Mesenteric fat pad (tissue), 1 donor: ENCODE measurements at places on chromosomes 16 and 17.

DNA sequence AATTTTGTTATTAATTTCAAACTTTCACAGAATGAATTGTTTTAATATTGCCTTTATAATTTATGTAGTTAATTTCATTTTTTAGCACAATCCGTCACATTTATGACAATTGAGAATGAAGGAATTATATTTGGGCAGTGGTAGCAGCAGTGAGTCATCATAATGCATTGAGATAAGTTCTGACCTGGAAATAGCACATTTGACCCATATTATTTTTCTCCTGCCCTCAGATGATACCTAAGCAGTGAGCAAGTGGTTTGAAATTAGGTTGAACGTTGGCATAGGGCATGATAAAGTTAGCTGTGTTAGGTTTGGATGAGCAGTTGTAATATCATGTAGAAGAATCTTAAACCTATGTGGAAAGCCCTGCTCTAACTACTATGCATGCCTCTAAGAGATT lies 1431.3 kb upstream of the CDH8 start:
- DNase-seq: no peak

- DNase-seq: no peak
Observed at GRCh38 chr17:58706351-58707140, 14.1 kb downstream of the RAD51C start.

DNA sequence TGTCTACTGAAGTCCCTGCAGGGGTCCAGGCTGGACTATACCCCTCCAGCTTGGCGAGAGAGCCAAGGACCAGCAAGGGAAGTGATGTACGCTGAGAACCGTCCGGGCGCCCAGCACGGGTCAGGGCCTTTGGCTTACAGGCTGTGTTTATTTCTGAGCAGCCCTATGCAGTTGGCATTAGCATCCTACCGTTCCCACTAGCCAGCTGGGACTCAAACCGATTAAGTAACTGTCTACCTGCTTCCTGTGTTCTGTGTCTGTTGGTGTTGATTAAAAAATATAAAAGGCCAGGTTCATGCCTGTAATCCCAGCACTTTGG lies 73.8 kb downstream of the CMIP start:
- no peak for DNase-seq

- no peak for DNase-seq
Observed at GRCh38 chr16:80004113-80004512, 403.6 kb upstream of the MAF start.

DNA sequence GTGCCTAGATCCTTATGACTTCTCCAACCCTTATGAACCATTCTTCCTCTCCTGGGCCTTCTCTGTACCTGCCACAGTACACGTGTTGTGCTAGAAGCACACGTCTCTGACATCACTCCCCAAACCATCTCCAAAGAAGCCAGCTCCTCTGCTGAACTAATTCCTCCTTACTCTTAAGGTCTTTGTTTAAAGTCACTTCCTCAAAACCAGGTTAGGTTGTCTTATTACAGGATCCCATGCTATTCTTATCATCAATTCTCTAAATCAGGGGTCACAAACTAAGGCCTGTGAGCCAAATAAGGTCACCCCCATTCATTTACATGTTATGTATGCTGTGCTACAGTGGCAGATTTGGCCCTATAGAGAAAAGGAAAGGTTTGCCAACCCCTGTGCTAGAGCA lies 4.0 kb downstream of the SUPT6H start:
- no peak for DNase-seq

- no peak for DNase-seq
Observed at GRCh38 chr16:346587-346986, 5.9 kb downstream of the AXIN1 start.

DNA sequence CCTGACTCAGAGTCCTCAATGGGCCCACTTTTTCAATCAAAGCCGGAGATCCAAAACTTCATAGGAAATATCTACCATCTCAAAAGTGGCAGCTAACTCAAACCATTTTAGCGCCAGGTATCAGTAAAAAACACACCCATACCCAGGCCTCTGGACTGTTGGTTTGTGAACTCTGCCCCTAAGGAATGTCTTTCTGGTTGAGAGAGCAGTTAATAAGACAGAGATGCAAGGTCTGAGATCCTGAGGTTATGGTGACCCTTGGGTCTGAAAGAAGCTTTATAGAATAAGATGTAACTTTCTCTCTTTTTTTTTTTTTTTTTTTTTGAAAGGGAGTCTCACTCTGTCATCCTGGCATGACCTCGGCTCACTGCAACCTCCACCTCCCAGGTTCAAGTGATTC lies 350.5 kb downstream of the SOX9 start:
- DNase-seq: no peak

- DNase-seq: no peak
Observed at GRCh38 chr17:78381601-78382232, 3.3 kb downstream of the PGS1 start.

DNA sequence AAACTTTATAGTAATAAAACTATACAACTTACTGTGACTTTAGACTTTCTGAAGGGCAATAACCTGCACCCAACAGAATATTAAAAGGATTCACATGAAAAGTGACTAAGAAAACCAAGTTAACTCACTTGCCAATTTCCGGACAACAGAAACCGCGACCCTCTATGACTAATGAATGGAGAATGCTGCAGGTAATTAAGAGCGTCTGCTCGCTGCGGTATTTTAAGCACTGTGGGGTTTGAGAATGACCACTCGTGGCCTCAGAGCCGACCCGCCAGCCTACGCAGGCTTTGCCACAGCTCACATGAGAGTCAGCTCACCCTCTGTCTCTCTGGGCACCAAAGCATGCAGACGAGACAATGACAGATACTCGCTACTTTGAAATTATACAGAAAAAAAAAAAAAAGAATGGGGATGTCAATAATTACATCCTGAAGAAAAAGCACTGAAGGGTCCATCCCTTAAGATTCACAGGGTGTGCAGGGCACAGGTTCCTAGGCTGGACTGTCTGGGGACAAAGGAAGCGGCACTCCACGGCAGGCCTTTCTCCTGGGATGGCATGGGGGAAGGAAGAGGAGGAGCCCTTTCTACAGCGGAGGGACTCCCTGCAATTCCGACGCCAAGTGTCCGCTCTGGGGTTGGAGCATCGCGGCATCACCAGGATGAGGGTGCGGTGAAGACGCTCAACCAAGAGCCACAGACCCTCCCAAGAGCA lies 35.0 kb downstream of the ZCCHC14 start:
- no peak for DNase-seq

GRCh38 chr16:68732042-68732680 lies 4.9 kb upstream of the CDH1 start:
- no peak for DNase-seq

- DNase-seq: no peak
Observed at GRCh38 chr16:69566981-69567680, 1.4 kb downstream of the NFAT5 start.

- no peak for DNase-seq
Observed at GRCh38 chr16:1279945-1280589, 24.2 kb downstream of the TPSD1 start.

DNA sequence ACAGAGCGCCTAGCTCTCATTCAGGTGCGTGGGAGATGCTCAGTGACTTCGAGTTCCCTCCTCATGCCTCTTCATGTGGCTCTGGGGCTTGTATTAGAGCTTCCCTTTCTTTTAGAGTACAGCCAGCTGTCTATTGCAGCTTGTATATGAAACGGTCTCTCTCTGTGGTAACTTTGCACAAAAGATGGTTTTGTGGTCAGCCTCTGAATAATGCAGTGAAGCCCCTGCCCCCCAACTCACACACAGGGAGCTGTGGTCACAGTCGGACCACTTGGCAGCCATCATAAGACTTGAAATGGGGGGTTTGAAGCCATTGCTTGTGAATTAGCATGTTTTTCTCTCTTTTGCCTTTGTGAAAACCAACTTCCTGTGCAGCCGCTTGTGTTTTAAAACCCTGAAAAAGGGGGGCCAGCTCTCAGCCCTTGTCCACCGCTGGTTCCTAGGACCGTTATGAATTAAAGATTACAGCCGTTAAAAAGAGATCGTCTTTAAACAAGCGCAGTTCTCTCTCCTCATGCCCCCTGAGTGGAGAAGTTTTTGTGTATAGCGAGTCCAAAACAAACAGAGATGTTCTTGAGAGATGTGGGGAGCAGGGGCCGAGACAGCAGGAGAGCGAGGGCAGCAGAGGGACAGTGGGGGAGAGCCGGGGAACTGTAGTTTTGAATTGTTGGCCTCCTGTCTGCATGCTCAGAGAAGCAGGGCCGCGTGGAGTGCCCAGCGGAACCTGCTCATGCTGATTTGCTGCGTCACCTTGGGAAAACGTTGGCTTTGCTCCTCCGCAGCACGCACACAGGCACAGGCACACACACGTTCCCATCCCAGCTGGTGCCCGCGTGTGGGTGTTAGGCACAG lies 199.0 kb downstream of the MSI2 start:
- DNase-seq: no peak

DNA sequence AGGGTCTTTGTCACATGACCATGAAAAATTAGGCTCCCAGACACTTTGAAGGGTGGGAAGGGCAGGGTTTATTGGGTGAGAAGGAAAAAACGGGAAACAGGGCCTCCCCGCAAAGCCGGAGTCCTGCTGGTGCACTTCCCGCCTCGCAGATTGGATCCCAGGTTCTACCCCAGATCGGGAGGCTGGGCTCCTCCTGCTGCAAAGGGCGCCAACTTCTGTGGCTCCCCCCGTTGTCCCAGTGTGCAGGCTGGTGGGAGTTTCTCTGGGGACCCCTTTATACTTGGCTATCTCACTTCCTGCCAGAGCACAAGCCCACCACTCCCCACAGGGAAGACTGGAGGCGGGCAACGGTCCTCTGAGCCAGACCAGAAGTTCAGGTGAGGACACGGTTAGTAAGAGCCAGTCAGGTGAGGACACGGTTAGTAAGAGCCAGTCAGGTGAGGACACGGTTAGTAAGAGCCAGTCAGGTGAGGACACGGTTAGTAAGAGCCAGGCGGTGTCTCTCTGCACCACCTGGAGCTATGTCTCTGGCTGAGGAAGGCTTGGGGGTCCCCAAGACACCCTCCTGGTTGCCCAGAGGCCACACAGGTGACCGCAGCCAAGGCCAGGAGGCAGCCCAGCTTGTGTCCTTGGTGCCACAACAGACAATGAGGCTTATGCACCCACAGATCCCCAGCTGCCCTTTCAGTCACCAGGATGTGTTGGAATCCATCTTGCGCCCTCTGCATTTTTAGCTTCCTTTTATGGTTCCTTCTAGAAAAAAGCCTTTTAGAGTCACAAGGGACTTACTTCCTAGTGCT lies 48.1 kb upstream of the CHMP6 start:
- DNase-seq: no peak

DNA sequence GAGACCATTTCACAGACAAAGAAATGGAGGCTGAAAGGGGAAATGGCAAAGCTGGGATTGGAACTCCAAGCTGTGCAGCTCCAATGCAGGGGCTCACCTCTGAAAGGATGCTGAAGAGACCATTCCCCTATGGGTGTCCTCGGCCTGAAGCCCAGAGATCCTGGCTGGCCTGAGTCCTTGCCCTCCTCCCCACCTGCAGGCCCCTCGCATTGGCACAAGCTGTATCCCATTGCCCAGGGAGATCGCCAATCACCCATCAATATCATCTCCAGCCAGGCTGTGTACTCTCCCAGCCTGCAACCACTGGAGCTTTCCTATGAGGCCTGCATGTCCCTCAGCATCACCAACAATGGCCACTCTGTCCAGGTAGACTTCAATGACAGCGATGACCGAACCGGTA lies 2.6 kb downstream of the CA7 start:
- peak; percentile 62 for DNase-seq

DNA sequence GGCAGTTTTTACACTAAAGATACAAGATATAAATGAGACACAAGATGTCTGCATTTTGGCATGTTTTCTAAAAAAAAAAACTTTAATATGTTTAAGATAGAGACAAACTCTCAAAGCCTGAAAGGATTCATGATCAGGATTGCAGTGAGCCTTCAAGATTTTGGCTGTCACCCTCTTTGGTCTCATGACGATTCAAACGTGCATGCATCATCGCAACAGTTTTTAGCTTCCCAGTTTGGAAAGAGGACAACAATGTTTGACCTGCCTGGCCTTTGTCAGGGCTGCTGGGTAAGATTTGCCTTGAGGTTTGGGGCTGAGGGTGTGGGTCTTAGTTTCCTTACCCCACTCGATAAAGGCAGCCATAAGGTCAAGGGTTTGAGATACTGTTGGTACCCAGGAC lies 134.1 kb downstream of the RGS9 start:
- DNase-seq: no peak

DNA sequence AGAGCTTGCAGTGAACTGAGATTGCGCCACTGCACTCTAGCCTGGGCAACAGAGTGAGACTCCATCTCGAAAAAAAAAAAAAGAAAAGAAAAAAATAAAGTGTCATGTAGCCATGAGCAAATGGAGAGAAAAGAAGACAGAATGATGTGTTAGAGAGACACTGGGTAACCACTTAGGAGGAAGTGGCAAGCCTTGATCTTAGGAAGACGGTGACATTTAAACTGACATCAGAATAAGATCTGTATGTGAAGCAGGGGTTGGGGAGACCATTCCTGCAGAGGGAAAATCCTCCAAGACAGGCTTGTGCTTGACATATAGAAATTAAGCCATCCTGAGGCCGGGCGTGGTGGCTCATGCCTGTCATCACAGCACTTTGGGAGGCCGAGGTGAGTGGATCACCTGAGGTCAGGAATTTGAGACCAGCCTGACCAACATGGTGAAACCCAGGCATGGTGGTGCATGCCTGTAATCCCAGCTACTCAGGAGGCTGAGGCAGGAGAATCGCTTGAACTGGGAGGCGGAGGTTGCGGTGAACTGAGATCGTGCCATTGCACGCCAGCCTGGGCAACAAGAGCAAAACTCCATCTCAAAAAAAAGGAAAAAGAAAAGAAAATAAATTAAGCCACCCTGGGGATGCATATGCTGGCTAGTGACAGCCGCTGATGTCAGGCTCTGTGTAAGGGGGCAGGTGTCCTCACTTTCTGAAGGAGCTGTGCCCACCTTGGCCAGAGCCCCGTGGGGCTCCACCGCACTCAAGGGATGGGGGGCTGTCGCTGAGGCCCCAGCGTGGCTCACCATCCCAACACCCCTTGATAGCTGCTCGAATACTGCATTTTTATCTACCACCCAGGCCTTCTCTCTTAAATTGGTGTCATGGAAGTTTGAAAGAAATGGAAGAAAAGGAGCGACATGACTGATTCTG lies 13.1 kb upstream of the CYB5B start:
- DNase-seq: peak; percentile 59

- no peak for DNase-seq
Observed at GRCh38 chr17:27849474-27850185, 43.5 kb downstream of the LYRM9 start.

GRCh38 chr17:33858121-33858520 lies 397.0 kb upstream of the CCL2 start:
- no peak for DNase-seq

GRCh38 chr16:88050952-88051660 lies 99.9 kb downstream of the BANP start:
- no peak for DNase-seq

DNA sequence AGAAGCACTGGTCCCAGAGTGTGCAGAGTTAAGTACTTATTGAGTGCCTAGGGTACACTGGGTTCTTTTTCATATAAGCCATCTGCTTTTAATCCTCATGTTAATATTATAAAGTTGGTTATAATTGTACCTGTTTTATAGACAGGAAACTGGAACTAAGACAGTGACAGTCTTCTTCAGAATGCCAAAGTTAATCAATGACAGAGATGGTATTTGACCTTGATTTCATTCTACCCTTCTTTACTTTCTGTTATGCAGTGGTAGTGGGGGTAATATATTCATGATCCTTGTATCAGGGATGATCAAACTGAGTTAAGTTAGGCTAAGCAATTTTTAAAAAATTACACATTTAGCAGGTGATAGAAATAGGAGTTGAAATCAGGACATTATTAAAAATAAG lies 108.6 kb upstream of the GOT2 start:
- no peak for DNase-seq

- DNase-seq: no peak
Observed at GRCh38 chr16:56233795-56234566, 42.7 kb downstream of the GNAO1 start.

GRCh38 chr16:86809458-86809955 lies 231.2 kb downstream of the FOXL1 start:
- DNase-seq: no peak
